ENCODE measurements at places on chromosomes 3 and 15. TPM values are rescaled to one million over a fixed set of nuclear protein-coding genes. Genes with fewer than 3 reads are reported as not detected.

RTP3 gene
- not detected for total RNA-seq

SEMA3F gene
- total RNA-seq, result not detected

MFSD1 gene
- total RNA-seq, result 25.3 TPM

WNT7A gene
- total RNA-seq, result 0.31 TPM

SEMA6D gene
- total RNA-seq, result not detected

SLC2A2 gene
- total RNA-seq, result not detected

CYP11A1 gene
- total RNA-seq, result not detected

FOXB1 gene
- total RNA-seq, result 0.37 TPM

ZPLD1 gene
- not detected for total RNA-seq

GRCh38 chr15:93759629-93760028, 471.7 kb upstream of the MCTP2 start:
- DNase-seq, result no peak

GRCh38 chr15:74392451-74392830, 25.0 kb upstream of the CYP11A1 start:
- no peak for DNase-seq

DNA sequence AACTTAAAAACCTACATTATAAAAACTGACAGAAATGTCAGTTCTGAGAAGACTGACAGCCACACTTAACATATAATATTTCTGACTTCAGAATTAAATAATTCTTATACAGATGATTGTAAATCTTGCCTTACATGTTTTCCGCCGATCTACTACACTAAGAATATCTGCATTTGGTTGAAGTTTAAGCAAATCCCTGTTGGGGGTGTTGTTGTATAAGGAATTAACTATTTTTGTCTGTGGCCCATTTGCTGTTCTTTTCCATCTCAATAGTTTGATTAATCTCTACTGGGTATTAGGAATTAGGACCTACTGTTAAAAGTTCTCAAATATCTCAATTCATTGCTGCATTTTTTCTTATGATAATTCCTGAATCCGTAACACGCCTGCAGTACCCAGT, 838.3 kb upstream of the ROBO1 start:
- no peak for DNase-seq

GRCh38 chr3:111577798-111578685, 17.1 kb downstream of the ZBED2 start:
- DNase-seq, result no peak

GRCh38 chr3:88141458-88142083, 8.2 kb upstream of the C3orf38 start:
- no peak for DNase-seq

DNA sequence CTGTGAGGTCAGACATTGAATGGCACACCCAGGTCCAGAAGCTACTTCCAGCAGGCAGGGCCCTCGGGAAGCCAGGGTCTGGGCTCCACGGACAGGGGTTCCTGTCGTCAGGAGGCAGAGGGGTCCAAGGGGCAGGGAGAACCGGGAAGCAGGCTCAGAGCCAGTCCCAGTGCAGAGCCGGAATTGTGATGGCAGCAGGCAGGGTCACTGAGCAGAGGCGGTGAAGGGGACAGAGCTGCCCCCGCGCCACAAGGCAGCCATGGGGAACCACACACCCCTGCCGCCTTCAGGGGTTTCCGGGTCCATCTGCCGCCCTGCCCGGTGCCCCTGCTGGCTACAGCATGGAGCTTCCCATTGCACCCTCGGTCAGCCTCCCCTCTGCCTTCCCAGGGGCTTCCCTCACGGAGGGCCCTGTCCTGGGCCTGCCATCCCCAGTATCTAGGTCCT, 136.9 kb downstream of the NSMCE3 start:
- no peak for DNase-seq

GRCh38 chr3:190497811-190498210, 16.1 kb upstream of the IL1RAP start:
- no peak for DNase-seq

DNA sequence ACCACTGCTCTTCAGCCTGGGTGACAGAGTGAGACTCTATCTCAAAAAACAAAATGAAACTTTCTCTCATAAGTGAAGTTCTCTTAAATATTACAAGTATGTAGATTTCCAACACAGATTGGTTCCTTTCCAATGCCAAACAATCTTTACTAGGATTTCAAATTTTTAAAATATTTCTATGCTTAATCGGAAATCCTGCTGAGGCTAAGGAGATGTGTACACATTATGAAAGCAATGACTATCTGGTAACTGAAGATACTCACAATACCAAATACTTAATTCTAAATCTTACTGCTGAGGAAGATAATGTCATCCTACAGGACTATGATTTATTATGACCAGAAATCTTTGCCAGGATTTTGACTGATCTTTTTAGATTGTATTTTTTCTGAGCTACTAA, 255.6 kb upstream of the ZNF717 start:
- no peak for DNase-seq

DNA sequence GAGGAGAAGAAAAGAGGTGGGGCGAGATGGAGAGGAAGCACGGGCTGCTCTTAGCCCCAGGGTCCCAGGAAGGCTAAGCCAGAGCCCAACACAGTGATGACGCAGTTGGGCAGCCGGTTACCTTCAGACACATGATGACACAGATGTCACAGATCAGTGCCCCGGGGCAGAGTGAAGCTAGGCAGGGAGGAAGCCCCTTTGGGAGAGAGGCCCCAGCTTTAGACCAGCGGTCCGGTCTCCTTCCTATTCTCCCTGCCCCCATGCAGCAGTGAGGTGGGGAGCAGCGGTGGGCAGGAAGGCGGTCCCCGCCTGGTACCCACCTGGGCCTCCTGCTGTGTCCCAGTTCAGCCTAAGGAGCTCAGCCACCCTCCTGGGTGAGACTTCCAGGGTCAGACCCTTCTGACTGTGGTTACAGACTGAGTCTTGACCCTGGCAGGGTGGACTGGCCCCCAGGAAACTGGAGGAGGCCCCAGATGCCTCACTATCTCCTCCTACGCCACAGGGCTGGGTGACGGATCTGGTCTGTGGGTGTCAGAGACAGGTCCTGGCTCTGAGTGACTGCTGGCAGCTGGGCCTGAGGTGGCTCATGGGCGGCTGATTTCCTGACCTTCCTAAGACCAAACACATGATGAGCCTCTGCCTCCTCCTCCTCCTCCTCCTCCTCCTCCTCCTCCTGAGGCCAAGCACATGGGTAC, 38.8 kb upstream of the LINGO1 start:
- DNase-seq, result no peak

DNA sequence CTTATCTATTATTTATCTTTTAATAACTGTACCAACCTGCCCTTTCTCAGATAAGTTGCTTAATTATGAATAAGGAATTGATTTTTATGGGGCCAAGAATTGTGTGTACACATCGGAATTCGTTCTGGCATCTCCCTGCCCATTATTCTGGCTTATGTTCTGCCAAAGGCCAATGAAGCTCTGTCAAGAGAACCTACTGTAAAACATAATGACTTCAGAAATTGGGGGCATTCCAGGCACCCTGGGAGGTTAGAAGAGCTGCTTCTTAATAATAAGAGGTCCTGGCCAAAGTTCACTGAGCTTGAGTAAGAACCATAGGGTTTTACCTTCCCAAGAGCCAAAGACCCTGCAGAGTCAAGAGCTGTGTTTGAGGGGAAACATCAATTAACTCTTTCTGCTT, 261.7 kb downstream of the SLC9A9 start:
- DNase-seq, result no peak

- DNase-seq, result no peak
Observed at GRCh38 chr3:137998121-137999042, 11.6 kb upstream of the CLDN18 start.

- no peak for DNase-seq
Observed at GRCh38 chr3:54447427-54447826, 325.1 kb downstream of the CACNA2D3 start.

GRCh38 chr15:58352026-58352929, 79.5 kb upstream of the LIPC start:
- DNase-seq, result no peak

DNA sequence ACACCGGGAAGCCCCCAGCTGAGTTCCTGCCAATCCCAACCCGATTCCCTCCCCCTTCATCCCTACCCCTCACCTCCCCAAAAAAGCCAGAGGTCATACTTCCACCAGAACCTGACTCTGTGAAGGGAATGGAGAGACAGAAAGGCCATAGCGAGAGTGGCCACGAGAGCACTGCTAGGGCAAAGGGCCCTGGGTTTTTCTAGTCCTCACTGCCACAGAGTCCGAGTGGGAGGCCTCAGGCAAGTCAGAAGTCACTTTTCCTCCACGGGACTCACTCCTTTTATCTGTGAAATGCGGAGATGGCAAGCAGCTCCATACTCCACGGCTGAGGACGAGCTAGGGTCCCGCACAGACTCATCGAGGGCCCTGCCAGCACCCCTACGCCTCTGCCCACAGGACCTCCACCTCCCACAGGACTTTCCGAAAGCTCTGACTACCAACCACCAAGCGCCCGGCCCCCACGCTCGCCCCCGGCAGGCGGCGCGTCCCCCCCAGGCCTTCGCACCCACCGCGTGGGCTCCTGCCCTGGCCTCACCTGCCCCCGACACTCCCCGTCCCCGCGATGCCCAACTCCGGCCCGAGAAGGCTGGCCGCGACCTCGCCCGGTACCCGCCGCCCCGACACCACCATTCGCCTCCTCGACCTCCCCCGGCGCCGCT, 792 bp downstream of the ATP13A3 start:
- peak; percentile 50 for DNase-seq

DNA sequence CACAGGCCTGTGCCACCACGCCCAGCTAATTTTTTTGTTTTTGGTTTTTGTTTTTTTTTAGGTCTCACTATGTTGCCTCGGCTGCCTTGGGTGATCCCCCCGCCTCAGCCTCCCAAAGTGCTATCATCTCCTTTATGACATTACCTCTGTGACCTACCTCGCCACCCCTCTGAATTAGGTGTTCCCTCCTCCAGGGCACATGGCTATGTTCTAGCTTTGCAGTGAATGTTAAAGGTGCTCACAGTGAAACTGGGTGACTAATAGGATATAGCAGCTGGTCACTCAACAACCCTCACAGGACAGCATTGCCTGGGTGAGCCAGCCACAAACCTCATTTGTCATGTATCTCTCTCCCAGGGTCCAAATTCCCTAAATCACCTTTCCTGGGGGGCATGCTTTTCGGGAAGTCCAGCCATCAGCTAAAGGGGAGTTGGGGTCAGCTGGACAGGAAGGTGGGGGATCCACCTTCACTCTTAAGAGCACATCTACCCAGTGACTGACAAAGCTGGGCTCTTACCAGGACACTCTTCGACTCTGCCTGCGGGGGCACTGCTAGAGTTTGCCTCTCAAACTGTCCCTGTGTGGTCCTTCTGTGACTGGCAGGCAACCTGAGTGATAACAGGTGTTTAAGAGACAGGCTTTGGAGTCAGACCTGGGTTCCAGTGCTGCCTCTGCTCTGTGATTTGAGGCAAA, 1.6 kb upstream of the TTLL3 start:
- DNase-seq, result no peak

GRCh38 chr15:73694419-73694818, 10.2 kb downstream of the CD276 start:
- DNase-seq, result no peak

- DNase-seq, result no peak
Observed at GRCh38 chr15:80662757-80663553, 32.2 kb upstream of the ABHD17C start.

DNA sequence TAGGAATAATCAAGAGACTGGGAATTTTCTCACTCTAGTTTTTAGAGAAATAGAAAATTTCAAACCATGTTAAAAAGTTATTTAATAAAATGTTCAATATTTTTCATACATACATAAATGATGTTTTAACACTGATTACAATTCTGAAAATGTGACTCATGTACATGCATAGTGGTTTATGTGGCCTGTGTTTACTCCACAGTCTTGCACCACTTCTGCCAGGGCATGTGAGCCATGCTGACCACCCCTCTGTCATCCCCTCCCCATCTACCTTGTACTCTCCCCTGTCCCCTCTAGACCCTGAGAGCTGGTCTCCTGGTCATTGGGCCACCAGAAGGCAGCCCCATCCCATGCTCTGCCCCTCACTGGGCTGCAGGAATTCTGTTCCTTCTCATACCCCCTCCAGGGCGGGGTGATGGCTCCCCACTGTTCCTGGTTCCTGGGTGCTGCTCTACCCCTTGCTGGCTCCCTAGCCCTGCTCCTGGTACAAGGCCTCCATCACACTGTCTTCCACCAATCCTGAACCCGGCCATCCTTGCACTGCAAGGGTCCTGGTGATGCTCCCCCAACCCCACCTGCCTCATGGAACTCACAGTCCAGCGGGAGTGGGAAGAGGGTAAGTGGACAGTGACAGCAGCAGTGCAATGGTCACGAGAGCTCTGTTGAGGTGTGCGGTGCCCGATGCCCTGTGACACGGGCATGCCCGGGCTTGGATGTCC, 24.2 kb upstream of the SLC41A3 start:
- peak; percentile 26 for DNase-seq

- DNase-seq, result no peak
Observed at GRCh38 chr3:126959921-126960603, 22.9 kb upstream of the PLXNA1 start.

DNA sequence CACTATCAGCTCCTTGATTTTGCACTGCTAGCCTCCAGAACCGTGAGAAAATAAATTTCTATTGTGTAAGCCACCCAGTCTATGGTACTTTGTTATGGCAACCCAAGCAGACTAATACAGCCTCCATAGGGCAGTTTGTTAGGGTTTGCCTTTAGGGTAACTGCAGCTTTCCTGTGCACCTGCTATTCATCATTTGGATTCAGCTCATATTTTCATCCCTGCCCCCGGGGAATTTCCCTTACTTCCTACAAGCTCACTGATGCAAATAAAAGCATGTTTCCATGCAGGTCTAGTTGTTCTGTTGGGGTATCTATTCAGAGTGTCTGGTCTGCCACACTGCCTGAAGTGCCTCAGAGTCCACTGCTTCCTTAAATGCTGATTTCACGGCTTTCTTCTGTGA, 48.6 kb upstream of the ATOSA start:
- no peak for DNase-seq

DNA sequence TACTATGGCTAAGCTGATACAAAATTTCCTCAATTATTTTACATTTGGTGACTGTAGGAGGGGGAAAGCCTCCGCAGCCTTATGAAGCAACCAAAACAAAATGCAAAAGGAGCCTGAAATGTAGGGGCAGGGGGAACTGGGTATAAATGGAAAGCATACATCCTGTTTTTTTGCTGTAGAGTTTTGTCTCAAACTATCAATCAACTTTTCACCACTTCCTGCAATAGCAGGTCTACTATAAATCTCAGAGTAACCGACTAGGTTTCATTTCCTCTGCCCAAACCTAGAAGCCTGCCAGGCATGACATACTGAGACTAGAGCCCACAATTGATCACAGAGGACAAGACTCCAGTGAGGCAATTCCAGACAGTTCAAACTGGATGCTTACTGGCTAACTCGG, 91.3 kb downstream of the SHQ1 start:
- DNase-seq, result no peak

- DNase-seq, result peak; percentile 74
Observed at GRCh38 chr3:51681453-51681852, 10.4 kb downstream of the TEX264 start.

GRCh38 chr3:13884851-13885703, 5.2 kb upstream of the WNT7A start:
- DNase-seq, result peak; percentile 59

- no peak for DNase-seq
Observed at GRCh38 chr15:78726870-78727551, 84.3 kb downstream of the ADAMTS7 start.

- no peak for DNase-seq
Observed at GRCh38 chr3:183210862-183211341, 42.2 kb upstream of the B3GNT5 start.

Measured in CD8-positive, alpha-beta memory T cell (primary cell).